ENCODE measurements at places on chromosomes 6 and 20. TPM values are rescaled to one million over a fixed set of nuclear protein-coding genes. Genes with fewer than 3 reads are reported as not detected.

The MOXD1 gene
- total RNA-seq: 118 TPM

The ASIP gene
- total RNA-seq: not detected

The RNF182 gene
- total RNA-seq: 3.8 TPM

The LIN28B gene
- total RNA-seq: not detected

The MMUT gene
- 28.7 TPM for total RNA-seq

The JPH2 gene
- 0.50 TPM for total RNA-seq

The FOXA2 gene
- not detected for total RNA-seq

The TPX2 gene
- 6.9 TPM for total RNA-seq

Data from smooth muscle cell of trachea (primary cell).